Osteoblast (primary cell): ENCODE measurements at places on chromosomes 7 and 10. TPM values are rescaled to one million over a fixed set of nuclear protein-coding genes. Genes with fewer than 3 reads are reported as not detected.

FZD8 gene
- 15.2 and 21.8 TPM in 2 replicates for total RNA-seq

DNA sequence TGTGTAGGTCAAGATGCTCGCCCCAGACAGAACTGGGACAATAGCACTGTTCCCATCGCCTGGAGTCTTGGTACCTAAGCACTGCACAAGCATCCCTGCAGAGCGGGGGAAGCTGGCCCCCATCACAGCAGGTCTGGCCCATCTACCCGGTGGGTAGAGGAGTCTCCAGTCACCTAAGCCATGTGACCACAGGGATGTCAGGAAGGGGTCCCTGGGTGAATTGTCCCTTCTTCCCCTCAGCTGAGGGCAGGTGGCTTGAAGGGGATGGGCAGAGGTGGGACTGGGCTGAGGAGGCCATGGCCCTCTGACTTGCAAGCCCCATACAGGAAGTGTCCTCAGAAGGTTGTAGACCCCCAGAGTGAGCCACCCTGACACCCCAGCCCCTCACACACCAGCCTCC lies 39.7 kb downstream of the FRMPD2 start:
- DNase-seq, result no peak

DNA sequence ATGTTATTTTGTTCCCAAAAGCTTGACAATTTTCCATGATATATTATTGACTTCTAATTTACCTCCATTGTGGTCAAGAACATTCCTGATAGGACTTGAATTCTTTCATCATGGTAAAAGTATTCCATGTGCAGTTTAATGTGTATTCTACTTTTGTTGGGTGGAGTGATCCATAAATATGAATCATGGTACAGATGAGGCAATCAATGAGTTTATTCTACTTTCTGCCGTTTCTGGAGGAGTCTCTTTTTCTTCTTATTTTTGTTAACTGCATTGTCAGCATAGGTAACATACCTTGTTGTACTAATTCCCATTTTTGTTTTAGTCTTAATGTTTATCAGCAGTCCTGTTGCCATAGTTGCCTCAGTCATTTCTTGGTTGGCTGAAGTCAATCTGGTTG lies 69.6 kb downstream of the SHOC2 start:
- DNase-seq, result peak; percentile 62

- DNase-seq, result no peak
Measured at GRCh38 chr10:7804216-7804615, 14.1 kb upstream of the TAF3 start.

PILRB gene
- total RNA-seq, result 10.9 and 14.8 TPM in 2 replicates

MARCHF5 gene
- total RNA-seq, result 14.1 and 19.2 TPM in 2 replicates

GRCh38 chr10:92747066-92747465 lies 57.3 kb downstream of the HHEX start:
- no peak for DNase-seq

OGA gene
- total RNA-seq, result 115 and 121 TPM in 2 replicates

- DNase-seq, result no peak
Measured at GRCh38 chr7:92639966-92640365, 49.8 kb upstream of the FAM133B start.

DNA sequence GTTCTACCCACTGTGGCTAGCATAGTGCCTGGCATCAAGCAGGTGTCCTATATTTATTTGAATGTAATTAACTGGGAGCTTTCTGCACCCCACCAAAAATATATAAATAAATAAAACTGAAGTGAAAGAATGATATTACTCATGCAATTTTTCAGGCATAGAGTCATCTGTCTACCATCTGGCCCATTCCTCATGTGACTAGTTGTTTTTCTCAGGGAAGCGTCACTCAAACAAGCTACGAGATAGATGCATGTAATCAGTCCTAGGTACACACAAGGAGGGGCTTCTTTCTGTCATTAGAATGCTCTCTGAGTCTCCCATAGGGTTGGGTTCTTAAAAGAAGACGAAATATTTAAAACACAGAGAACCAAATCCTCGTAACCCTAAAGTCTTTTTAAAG lies 255.5 kb upstream of the KMT2E start:
- no peak for DNase-seq

- no peak for DNase-seq
Measured at GRCh38 chr10:43943119-43943817, 294.6 kb upstream of the ZNF32 start.

CALHM3 gene
- total RNA-seq, result not detected in 2 replicates

GRCh38 chr7:150916670-150917069 lies 61.5 kb downstream of the KCNH2 start:
- no peak for DNase-seq

GRCh38 chr7:3836855-3837254 lies 535.8 kb downstream of the SDK1 start:
- no peak for DNase-seq

- DNase-seq, result no peak
Measured at GRCh38 chr10:88507826-88508453, 75.2 kb downstream of the RNLS start.

GRCh38 chr7:42471573-42472174 lies 234.7 kb upstream of the GLI3 start:
- no peak for DNase-seq

DNA sequence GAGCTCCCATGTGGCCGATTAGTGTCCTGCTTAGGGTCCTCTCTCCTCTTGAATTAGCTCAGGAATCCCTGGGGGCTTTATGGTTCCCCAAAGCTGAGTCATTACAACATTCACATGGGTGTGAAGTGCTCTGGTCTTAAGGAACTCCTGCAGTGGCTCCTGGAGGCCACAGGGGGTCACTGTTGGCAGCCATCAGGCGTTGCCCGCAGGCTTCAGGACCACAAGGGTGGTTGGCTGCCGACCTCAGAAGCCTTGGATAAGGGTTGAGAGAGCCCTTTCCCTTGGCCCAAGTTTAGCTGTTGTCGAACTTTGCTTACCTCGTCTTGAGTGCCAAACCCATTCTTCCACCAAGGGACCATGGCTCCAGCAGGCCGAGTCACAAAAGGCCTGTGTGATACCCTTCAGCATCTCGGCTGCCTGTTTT lies 61.7 kb downstream of the SH2D4B start:
- DNase-seq, result peak; percentile 84

TUBAL3 gene
- not detected in 2 replicates for total RNA-seq

- DNase-seq, result peak; percentile 84
Measured at GRCh38 chr7:42262964-42263363, 26.0 kb upstream of the GLI3 start.

DNA sequence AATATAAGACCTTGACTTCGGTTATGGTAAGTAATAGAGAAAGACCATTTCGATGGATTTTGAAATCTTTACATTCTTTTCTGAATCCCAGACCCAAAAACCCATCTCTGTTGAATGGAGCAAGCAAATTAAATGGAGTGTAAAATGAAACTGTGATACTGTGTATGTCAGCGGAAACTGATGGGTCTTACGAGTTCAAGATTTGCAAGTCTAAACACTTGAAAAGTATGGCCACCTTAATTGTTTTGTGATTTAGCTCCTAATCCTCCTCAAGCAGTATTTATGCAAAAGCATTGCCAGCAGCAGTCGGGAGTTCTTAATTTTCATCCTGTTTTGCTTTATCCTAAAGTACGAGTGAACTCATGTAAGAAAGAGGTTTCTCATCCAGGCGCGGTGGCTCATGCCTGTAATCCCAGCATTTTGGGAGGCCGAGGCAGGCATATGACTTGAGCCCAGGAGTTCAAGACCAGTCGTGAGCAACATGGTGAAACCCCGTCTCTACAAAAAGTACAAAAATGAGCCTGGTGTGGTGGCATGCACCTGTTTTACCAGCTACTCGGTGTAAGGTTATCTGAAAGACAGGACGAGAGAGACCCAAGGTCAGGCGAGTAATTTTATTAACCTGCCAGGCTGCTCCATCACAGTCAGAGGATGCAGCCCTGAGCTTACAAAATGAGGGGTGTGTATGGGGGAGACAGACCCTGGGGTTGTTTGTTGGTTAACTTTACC lies 5.8 kb upstream of the DHTKD1 start:
- DNase-seq, result no peak

C10orf90 gene
- total RNA-seq, result 0.59 and 0.72 TPM in 2 replicates

DNA sequence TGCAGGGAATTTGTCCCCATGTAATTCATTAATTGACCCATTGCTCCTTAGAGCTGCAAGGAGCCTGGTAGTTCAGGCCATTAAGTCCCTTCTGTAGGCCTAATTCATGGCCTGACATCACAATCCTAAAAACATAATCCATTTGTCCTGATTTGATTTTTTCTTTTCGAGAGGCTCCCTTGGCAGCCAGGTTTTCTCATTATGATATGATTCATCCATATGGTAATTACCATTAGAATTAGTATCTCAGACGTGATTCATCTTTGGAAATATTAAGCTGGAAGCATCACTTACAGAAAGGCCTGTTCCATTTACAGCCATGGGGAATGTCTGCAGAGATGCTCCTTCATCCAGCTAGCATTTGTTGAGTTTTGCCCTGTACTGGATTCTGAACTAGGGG lies 128.5 kb downstream of the PLCE1 start:
- DNase-seq, result no peak

GRCh38 chr7:97865104-97865503 lies 7.1 kb downstream of the ASNS start:
- DNase-seq, result no peak

DNA sequence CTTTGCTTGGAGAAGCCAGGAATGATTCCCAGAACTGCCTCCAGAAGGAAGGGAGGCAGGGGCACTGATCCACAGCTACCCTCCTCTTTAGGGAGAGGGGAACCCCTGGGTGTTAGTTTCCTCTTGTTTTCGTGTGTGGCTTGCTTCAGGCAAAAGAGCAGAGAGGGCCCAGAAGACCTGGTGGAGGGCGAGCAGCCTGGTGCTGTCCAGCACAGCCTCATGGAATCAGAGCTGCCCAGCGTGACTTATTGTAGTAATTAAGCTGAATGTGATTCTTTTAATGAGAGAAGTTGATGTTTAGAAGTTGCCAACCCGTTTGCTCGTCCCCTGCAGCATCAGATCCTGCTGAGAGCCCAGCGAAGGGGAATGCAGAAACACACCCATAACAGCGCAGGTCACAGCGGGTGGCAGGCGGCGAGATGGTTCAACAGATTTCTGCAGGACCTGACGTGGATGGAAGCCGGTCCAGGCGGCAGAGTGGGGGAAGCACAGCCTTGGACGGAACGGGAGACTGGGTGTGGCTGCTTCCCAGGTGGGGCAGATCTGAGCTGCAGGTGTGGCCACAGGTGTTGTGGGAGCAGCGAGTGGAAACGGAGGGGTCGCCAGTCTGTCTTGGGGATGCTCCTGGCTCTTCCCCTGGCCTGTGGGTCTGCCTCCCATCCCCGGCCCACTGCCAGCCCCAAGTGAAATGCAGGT lies 53.7 kb upstream of the SHH start:
- no peak for DNase-seq

ADCY1 gene
- 0.59 and 1.1 TPM in 2 replicates for total RNA-seq

- DNase-seq, result no peak
Measured at GRCh38 chr10:78828647-78829539, 239.9 kb upstream of the ZMIZ1 start.

- no peak for DNase-seq
Measured at GRCh38 chr7:51705701-51706100, 389.1 kb upstream of the COBL start.

ZPBP gene
- total RNA-seq, result not detected in 2 replicates

GSTO2 gene
- total RNA-seq, result 1.8 and 2.2 TPM in 2 replicates

DNA sequence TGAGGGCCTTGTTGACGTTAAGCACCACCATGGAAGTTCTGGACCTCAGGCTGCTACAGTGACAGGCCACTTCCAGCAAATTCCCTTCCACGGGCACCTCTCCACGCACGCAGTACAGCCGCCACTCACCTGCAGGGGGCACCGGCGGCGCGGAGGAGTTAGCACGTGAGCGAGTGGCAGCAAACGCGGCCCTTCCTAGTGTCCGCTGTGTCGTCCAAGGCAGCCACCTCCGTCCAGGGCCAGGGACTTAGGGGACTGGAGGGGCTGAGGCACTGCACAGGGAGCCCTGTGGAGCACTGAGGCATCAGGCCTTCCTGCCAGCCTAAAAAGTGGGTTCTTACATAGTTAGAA lies 164.4 kb downstream of the SVIL start:
- DNase-seq, result no peak

GRCh38 chr10:1420661-1421362 lies 316.5 kb downstream of the ADARB2 start:
- DNase-seq, result peak; percentile 23

GRCh38 chr10:70437721-70438120 lies 3.8 kb downstream of the NODAL start:
- no peak for DNase-seq

DNA sequence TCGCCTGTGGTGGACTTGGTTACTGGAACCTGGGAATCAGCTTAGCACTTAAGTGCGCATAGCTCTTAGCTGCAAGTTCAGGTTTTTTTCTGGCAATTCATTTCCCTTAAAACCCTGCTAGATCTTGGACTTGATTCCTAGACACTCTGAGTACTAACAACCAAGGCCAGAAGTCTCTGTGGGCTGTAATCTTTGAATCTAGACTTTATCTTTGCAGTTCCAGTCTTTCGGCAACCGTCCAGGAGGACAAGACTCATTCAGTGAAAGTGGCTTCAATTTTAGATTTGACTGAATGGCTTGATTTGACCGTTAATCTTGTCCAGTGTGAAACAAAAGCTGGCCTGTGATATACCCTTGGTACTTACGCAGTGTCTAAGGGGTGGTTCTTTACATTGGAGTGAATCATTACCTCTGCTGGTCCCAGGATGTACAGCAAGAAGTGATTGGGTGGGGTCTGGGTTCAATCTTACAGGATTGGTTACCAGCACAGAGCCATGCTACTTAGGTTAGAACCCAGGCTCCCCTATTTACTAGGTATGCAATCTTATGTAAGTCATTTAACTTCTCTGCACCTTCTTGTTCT lies 16.4 kb downstream of the PTTG1IP2 start:
- no peak for DNase-seq

- DNase-seq, result no peak
Measured at GRCh38 chr7:151451626-151452571, 12.0 kb upstream of the CRYGN start.

GRCh38 chr10:32308027-32308603 lies 38.8 kb downstream of the EPC1 start:
- DNase-seq, result no peak

FAM25A gene
- not detected in 2 replicates for total RNA-seq

GRCh38 chr10:78942091-78942501 lies 126.7 kb upstream of the ZMIZ1 start:
- no peak for DNase-seq

- DNase-seq, result peak; percentile 90
Measured at GRCh38 chr7:74657692-74658177, at the start of gene GTF2I. Gene GTF2I (plus strand): TSS chr7:74657718. CDS start chr7:74689129, 31,411 bp downstream.

CNTNAP2 gene
- 7.6 and 10.6 TPM in 2 replicates for total RNA-seq

- DNase-seq, result peak; percentile 45
Measured at GRCh38 chr7:147483634-147484292, 1106.8 kb upstream of the C7orf33 start.

BMPER gene
- total RNA-seq, result 9.7 and 11.2 TPM in 2 replicates

ADRB1 gene
- total RNA-seq, result not detected in 2 replicates

GRCh38 chr10:45452268-45452667 lies 78.3 kb downstream of the ALOX5 start:
- no peak for DNase-seq

DNA sequence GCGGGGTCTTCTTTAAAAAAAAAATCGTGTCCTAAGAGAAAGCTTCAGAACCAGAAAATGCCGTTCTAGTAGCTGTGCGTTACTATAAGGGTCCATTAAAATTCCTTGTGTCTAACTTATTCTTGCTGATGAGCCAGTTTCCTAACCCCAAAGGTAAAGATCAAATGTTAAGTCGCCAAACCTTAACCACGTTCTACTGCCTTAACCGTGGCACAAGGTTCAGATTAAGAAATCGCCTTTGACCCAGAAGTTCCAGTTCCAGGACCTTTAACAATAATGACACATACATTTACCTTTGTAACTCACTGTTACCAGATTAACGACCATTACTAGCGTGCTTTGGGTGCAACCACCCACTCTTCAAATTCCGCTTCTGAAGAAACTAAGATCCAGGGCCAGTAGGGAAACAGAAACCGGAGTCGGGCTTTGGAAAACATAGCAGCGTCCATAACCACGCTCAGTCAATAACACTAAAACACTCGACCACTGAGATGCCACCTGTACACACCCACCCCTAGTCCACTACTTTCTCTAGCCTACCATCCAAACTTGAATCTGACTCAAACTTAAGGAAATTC lies 620 bp downstream of the BET1 start:
- DNase-seq, result peak; percentile 61

SPDYE5 gene
- under 0.01 TPM in 1 of 2 replicates, not detected in the other for total RNA-seq
